ENCODE measurements at places on chromosomes 3 and 15. TPM values are rescaled to one million over a fixed set of nuclear protein-coding genes. Genes with fewer than 3 reads are reported as not detected.

NR2E3 gene
- total RNA-seq, result not detected

CPEB1 gene
- total RNA-seq, result not detected

C2CD4A gene
- total RNA-seq, result 0.23 TPM

AGBL1 gene
- not detected for total RNA-seq

LSG1 gene
- total RNA-seq, result 24.7 TPM

PLA2G4B gene
- total RNA-seq, result 6.8 TPM

- no peak for DNase-seq
These were observed 30.0 kb upstream of the SLC6A1 start for GRCh38 chr3:10962481-10963036.

GRCh38 chr3:148789146-148789545 is 38.5 kb upstream of the CPB1 start:
- no peak for DNase-seq

- DNase-seq, result no peak
These were observed 6.2 kb downstream of the CORO2B start for GRCh38 chr15:68584756-68585573.

- DNase-seq, result no peak
These were observed 63.4 kb downstream of the LRIG1 start for GRCh38 chr3:66437341-66437929.

- no peak for DNase-seq
These were observed 161.1 kb downstream of the TP63 start for GRCh38 chr3:189792046-189792929.

DNA sequence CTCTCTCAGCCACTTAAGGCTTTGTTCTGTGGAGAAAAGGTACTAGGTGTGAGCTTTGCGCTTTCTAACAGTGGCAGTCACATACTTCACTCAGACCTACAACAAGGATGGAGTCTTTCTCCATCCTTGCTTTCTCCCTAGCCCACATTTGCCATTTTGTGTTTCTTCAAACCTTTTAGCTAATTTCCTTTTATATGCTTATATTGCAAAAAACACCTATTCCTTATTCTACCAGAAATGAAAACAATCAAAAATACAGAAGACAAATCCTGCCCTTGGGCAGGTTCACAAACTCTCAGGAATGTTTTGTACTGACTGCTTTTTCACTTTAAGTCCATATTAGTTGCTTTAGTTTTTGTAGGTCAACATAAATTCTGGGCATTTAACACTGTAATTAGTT is 914.2 kb downstream of the SQOR start:
- DNase-seq, result no peak

DNA sequence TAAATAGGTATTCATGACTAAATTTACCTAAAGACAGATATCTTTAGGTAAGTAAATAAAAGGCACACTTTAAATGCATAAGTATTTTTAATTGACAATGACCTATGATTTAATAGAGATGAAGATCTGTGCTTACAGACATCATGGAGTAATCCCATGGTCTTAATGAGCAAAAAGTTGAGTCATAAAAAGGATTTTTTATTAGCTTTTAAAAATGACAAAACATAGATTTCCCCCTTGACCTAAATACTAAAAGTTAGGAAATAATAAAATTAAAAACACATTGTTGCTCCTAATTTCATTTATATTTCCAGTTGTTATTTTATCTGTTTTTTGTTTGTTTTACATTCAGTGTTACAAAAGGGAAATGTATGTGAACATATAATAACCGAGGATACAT is 1005.7 kb downstream of the ROBO1 start:
- DNase-seq, result no peak

DNA sequence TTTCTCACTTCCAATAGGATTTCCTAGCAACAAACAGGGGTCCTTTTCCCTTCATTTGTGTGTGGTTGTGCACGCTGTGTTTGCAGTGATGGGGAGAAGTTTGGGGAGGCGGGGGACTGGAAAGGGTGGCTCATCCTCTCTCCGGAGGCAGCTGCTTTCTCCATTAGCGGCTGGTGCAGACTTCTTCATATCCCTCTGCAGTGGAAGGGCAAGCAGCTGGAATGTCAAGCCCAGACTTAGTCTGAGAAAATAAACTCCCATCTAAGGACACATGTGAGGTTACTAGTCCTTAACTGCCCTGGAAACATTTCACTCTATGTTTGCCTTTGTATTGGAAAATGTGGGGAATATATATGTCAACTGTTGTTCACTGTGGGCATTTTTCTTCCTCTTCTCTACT is 467.0 kb upstream of the RASGRP1 start:
- DNase-seq, result no peak

DNA sequence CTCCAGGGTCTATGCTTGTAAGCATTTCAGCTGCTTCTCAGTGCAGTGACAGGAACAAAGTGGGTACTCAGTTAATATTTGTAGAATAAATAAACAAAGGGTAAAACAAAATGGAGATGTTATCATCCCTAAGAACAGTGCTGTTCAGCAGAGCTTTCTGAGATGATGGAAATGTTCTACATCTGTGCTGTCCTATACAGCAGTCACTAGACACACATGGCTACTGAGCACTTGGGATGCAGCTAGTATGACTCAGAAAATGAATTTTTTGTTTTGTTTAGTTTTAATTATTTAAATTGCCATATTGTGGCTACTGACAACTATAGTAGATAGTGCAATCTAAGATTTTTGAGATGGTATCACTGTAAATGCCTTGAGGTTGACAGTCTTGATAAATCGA is 283.8 kb upstream of the ADAMTS9 start:
- no peak for DNase-seq

- no peak for DNase-seq
These were observed 18.1 kb downstream of the CSRNP1 start for GRCh38 chr3:39135170-39135805.

DNA sequence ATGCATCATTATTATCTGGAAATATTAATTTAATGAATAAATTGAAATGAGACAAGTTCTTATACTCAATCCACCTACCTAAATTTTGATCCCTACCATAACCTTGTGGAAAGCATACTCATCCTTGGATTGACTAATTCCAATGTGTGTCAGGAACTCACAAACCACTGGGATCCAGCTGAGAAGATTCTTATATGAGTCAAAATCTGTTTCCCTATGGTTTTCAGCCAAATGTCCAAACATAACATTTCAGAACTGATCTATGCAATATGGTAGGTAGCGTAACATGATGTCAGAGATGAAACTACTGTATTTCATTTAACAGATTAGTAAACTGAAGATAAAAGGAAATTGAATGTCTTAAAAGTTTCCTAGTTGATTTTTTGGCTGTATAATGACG is 250.0 kb downstream of the PLOD2 start:
- no peak for DNase-seq

DNA sequence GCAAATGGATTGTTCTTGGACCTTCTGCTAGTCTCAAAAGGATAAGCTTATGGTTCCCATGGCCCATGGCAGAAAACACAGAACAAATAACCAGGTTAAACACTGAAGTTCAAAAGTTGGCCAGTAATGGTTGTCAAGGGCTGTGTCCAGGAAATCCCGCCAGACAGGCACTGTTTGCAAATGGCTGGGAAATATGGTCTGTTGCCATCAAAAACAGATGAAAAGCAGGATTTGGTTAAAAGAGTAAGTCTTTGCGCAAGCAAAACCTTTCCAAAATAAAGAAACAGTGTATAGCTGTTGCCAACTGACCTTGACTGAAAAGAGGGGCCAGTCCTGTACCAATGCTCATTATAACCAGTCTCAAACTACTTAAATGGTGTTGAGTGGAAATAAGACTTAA is 58.6 kb downstream of the WWTR1 start:
- DNase-seq, result no peak

DNA sequence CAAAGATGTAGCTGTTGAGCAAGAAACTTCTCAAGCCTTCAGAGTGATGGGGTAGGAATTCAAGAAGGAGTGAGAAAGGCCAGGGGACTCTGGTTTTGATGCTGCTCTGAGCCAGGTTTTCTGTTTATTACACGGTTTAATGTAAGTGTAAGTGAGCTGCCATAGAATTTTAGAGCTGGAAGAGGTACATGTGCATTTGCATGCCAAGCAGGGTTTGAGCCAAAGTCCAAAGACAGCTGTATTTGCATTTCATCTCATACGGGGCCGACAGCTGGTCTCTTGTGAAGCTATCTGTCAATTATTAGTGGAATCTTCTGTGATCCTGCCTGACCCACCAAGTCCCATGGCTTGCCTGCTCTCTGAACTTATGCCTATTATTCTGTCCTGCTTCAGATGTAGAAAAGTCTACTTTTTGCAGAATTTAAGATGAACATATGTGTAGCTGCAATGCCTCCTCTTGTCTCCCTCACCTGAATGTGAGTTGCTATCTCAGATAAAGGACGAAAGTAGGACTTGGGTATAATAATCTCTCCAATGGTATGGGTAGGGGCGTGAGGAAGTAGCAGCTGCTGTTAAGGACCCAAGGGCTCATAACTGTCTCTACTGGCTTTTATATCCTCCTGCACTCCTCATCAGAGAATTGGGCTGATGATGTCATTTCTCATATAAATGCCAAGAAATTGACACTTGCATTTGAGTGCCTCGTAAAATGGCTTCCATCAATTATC is 160.0 kb downstream of the SQOR start:
- no peak for DNase-seq

DNA sequence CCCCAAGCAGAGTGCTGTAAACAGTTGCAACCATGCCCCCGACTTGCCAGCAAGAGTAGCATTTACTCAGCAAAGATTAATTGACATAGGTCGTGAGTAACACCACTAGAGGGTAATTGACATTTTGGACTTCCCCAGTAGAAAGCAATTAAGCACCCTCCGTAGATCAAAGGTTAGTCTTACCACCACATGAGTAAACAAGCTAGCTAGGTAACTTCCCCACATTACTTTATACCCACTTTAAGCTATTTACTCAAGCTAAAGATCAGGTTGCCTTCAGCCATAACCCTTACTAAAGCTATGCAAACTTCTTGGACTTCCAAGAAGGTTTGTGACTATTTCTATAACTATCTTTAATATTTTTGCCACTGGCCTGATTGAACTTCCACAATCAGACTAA is 1072.7 kb downstream of the OTOL1 start:
- DNase-seq, result no peak

- DNase-seq, result no peak
These were observed 527.6 kb downstream of the DIPK2A start for GRCh38 chr3:144499001-144499930.

GRCh38 chr3:126543457-126544061 is 15.2 kb downstream of the C3orf22 start:
- no peak for DNase-seq

- no peak for DNase-seq
These were observed 434.7 kb downstream of the C3orf38 start for GRCh38 chr3:88584451-88584850.

DNA sequence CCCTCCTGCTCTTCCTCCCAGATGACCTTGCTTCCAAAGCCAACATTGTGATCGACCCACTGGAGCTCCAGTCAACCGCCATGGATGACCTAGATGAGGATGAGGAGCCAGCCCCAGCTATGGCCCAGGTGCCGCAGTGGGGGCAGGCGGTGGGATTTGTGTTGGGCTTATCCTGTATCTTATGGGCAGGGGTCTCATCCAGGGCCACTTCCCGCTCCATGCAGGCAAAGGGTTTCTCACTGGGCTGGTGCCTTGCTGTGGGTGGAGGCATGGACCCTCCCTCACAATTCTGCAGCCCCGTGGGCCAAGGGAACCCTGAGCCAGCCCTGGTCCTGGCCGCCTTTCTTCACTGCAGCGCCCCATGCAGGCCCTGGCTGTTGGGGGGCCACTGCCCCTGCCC is 14.9 kb downstream of the AMIGO3 start:
- no peak for DNase-seq

GRCh38 chr3:149792452-149793270 is at the start of gene ANKUB1:
Gene ANKUB1, minus strand, starts transcription at chr3:149792554. Its CDS starts 188 bp downstream, at chr3:149792366.
- DNase-seq, result no peak

DNA sequence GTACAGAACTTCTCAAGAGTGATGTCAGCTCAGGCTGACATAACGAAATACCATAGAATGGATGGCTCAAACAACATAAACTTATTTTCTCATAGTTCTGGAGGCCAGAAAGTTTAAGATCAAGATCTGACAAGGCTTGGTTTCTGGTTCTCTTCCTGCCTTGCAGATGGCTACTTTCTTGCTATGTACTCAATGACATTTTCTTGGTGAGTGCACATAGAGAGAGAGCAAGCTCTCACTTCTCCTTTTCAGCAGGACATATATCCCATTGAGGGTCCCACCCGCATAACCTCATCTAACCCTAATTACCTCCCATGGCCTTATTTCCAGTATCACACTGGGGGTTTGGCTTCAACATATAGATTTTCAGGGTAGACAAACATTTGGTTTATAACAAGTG is 1072.1 kb downstream of the PLOD2 start:
- DNase-seq, result no peak

GRCh38 chr15:101841656-101842055 is 29.7 kb downstream of the OR4F15 start:
- DNase-seq, result no peak

GRCh38 chr3:46852839-46853355 is 10.3 kb downstream of the MYL3 start:
- no peak for DNase-seq

GRCh38 chr3:20668411-20668810 is 482.4 kb upstream of the SGO1 start:
- no peak for DNase-seq

DNA sequence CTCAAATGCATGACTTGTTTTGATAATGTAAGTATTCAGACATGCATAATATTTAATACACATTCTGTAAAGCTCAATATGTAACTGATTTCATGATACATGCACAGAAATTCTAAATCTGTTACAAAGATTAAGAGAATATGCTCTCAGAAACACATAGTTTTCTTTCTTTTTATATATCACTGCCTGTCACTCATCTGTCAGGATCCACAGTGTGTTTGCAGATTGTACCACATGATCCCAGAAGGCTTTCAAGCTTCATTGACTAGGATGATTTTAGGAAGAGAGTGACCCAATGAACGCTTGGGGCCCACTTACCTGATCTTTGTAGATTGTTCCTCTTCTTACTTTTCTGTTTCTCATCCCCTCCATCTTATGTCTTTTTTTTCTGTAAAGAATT is 261.9 kb downstream of the CACNA2D3 start:
- no peak for DNase-seq

DNA sequence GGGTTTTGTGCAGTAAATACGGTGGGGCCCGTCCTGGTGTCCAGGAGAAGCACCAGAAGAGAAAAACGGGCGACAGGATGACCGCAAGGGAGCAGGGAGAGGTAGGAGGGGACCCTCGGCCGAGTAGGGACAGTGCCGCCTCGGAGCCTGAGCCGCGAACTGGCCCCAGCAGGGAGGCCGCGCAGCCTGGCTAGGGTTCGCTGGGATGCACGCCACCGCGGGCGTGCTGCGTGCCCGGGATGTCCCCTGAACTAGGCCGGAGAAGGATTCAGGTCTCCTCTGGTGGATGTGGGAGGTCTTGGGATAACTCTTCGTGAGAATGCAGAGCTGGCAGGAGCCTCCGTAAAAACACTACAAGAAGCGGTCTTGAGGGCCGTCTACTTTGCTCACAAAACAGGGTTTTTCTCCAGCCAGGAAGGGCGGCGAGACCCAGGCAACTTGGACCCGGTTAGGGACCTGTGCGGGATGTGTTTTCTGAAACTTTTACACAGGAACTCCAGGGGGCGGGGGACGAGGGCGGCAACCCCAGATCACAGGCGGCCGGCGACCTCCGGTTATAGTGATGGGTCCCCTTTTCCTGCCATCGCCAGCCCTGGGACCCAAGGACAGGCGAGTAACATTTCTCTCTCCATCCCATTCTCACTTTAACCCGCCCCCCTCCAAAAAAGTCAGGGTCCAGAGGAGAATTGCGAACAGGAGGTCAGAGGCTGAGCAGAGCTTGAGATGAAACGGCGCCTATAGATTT is 35.5 kb downstream of the NR2F2 start:
- no peak for DNase-seq
